Fibroblast of villous mesenchyme (primary cell): ENCODE measurements at places on chromosomes 12 and 14. TPM values are rescaled to one million over a fixed set of nuclear protein-coding genes. Genes with fewer than 3 reads are reported as not detected.

- DNase-seq: no peak
Observed at GRCh38 chr14:96195441-96196081, 9.1 kb upstream of the BDKRB2 start.

Gene FBXO34
- 24.2 and 28.9 TPM in 2 replicates for total RNA-seq

DNA sequence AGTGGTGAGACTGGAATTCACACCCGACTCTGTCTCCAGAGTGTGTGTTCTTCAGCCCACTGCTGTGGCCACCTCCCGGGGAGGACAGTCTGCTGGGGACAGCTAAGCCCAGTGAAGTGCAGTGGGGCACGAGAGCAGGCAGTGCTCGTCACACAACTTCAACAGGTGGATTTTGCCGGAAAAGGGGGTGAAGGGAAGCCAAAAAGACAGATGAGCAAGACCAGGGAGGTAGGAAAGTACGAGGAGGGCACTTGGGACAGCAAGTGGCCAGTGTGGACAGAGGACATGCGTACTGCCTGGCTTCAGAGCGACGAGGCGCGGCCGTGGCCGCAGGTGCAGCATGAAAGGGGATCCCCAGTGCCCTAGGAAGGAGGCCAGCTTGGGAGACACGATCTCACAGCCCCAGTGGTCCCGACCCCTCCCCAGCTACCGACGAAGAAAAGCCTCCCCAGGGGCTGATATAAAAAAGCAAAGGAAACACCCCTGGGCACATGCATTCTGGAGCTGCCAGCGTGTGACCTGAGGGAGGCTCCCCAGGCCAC lies 96.1 kb downstream of the FBXL14 start:
- DNase-seq: no peak

DNA sequence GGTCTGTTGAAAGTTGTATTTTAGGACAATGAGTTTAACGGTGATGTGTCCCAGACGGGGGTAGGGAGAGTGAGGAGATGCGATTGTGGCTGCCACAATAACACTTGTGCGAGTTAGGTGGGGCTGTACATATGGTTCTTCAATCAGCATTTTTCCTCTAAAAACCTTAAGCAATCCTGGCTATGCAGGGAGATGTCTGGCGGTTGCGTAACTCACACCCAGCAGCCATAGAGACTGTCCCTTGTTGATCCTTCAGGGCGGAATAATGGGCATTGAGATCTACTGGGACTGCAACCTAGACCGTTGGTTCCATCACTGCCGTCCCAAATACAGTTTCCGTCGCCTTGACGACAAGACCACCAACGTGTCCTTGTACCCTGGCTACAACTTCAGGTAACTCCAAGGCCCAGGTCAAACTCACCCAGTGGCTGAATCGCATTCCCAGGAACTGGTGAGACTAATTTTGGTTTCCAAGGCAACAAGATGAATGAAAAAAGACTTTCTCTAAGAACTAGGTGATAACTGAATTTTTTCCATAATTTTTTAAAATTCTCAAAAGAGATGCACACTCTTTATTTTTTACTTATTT lies 34.6 kb downstream of the P2RX7 start:
- DNase-seq: peak; percentile 78

- DNase-seq: peak; percentile 91
Observed at GRCh38 chr12:5166976-5167375, 123.3 kb downstream of the KCNA5 start.

- DNase-seq: peak; percentile 71
Observed at GRCh38 chr12:23083267-23083666, 458.3 kb downstream of the ETNK1 start.
